ENCODE measurements at places on chromosomes 1 and 21. TPM values are rescaled to one million over a fixed set of nuclear protein-coding genes. Genes with fewer than 3 reads are reported as not detected.

DNA sequence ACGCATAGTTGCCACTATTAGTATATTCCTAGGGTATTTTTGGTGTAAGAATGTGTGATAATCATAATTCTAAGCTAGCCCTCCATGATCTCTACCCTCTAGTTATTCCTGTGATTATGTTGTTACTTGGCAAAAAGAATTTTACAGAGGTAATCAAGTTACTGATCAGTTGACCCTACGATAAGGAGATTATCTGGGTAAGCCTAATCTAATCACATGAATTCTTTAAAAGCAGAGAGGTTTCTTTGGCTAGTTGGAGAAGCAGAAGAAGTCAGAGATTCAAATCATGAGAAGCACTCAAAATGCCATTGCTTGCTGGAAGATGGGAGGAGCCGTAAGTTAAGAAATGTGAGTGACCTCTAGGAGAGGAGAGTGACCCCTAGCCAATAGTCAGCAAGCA lies 72.7 kb downstream of the RPE65 start:
- DNase-seq, result no peak

DNA sequence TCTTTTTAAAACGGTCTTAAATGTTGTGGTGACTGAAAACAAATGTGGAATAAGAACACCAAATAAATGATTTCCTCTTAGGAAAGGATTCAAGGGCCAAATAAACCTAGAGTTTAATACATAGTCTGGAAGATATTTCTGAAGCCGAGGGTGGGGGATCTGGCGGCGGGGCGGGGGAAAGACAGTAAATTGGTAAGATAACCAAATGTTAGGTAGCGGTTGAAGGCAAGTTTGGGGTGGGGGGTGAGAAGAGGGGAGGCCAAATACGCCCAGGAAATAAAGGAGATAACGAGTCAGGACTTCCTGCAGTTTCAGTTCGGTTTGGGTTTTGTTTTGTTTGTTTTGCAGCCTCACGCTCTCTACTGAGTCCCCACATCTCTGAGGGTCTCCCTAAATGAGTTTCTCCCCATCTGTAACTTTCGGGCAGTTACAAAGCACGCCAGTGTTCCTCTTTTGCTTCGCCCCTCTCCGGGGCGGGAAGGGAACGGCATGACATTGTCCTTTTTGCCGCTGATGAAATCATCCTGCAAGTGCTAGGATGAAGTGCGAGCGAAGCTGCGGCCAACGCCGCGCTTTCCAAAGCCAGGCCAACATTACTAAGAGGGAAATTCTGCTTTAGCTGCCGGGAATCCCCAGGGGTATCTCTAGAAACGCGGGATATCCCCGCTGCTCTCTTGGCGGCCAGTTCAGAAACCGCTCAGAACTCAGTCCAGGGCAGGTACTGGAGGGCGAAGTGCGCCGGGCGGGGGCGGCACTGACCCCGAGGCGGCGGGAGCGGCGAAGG lies 844 bp downstream of the NIBAN1 start:
- no peak for DNase-seq

- no peak for DNase-seq
Measured at GRCh38 chr1:17108786-17109185, 10.5 kb downstream of the PADI2 start.

GRCh38 chr1:53391296-53391695 lies 63.4 kb upstream of the LRP8 start:
- DNase-seq, result no peak

DNA sequence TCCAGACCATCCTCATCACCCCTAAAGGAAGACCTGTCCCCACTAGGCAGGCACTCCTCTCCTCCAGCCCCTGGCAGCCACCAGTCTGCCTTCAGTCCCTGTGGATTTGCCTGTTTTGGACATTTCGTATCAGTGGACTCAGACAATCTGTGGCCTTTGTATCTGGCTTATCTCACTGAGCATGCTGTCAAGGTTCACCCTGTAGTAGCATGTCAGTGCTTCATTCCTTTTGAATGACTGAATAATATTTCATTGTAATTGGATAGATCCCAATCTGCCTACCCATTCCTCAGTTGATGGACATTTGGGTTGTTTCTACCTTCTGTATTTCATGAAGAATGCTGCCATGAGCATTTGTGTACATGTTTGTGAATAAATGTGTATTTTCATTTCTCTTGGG lies 32.9 kb upstream of the RNF187 start:
- DNase-seq, result no peak

- peak; percentile 39 for DNase-seq
Measured at GRCh38 chr1:92916899-92917298, 44.4 kb downstream of the DIPK1A start.

The OR2M3 gene
- polyA plus RNA-seq, result not detected

The CRNN gene
- polyA plus RNA-seq, result not detected
